ENCODE measurements at places on chromosomes 2 and 18.
A peak's percentile ranks its signal among the peaks of the same experiment; 100 is the strongest.

DNA sequence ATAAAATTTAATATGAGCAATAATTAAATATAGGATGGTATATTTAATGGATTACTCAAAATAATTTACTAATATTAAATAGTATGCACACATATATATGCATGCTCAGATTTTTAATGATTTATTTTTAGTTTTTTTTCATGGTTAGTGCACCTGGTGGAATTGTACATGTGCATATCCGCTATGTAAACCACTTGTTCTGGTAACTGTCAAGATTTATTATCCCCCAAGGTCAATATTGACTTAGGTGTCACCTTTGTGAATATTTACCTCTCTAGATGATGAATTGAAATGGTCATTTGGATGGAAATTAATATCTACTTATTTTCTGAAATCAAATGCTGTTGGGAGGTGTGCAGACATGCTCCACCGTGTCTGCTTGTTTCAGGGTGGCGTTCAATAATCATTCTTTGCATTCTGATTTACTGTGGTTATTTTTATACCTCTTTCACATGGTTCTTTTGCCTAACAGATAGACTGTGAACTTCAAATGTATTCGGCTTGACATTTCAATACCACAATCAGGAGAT lies 14.7 kb downstream of the CNTNAP5 start:
- DNase-seq, result no peak

DNA sequence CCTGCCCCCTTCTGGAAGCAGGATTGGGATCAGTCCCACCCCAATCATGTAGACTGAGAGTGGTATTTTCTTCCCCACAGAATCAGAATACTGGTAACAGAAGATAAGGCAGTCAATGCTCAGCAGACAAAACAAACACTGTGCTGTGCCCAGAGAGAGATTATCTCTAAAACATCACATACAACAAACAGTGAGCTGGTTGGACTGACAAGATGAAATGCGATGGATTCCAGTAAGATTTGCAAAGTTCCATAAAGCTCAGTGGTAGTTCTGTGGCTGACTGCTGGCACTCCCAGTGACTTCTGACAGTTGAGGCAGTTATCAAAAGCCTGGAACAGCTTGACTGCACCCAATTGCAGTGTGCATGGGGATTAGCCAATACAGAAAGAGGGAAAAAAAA lies 311.5 kb upstream of the MGAT5 start:
- DNase-seq, result no peak

- DNase-seq, result no peak
Observed at GRCh38 chr2:71250935-71251334, 24.0 kb upstream of the PAIP2B start.

- no peak for DNase-seq
Observed at GRCh38 chr2:216388046-216388884, 16.0 kb upstream of the MARCHF4 start.

DNA sequence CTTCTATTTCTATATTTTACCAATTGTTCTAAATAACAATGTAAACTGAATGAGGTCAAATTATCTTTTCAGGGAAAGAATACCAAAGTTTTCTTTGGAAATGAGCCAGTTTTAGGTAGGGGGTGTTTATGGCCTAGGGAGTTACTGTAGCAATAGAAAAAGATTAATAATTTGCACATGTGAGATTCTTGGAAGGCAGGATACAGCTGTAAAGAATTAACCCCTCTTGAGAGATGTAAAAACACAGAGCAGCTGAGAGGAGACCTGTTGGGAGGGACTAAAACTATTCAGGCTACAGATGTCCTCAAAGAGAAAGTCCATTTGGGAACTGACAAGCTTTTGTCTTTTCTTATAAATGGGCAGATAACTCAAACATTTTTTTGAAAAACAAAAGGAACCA lies 182.2 kb downstream of the FIGN start:
- DNase-seq, result peak; percentile 26

- no peak for DNase-seq
Observed at GRCh38 chr2:53964987-53965687, 5.7 kb downstream of the PSME4 start.

DNA sequence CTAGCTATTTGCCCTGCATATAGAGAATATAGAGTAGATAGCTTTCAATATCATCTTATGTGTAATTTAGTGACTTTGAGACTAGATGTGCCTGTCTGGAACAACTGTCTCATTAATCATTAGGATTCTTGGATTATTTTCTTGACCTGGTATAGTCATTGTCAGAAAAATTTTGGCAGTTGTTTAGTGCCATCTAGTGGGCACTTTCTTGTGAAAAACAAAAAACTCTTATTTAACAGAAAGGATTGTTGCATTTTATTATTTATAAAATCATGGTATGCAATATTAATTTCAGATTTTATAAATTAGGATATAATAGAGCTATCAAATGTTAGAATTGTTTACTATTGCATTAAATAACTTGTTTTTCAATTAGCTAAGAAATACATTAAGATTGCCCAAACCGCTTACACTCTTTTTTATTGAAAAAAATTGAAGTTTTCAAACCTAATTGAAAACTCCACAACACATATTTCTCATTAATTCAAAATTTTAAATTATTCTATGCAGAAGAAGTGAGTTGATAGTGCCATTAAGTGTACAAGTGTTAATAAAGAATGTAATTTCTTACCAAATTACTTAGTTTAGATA lies 80.3 kb downstream of the DYNAP start:
- DNase-seq, result peak; percentile 35

DNA sequence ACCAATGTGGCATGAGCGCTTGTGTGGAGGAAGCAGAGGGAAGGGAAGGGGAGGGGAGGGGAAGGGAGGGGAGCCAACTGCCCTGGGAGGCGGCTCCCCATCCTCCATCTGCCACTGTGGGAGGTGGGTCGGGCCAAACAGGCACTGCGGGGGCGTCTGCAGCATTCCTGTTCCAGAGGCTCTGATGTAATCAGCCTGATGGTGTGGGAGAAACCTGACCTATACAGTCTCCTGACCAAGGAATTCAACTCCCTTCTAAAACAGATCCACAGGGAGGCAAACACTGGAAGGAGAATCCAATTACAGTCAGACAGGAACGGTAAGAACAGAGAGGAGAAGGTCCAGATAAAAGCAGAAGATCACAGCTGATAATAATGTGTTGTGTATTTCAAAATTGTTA lies 88.8 kb downstream of the CD8B2 start:
- no peak for DNase-seq

DNA sequence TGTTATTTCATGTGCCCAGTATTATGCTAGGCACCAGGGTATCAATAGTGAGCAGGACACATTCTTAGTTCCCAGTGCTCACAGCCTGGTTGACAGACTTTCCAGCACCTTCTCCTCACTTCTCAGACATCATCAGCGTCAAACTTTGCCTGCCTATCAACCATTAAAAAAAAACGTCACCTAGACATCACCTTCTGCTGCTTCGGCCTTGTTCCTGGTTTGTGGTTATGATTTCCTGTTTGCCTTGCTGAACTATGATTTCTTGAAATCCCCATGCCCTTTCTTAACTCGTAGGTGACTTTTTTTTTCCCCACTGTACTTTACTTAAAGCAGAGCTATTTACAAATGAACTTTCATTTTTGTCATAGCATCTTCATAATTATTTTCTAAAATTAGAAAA lies 60.4 kb upstream of the NABP1 start:
- no peak for DNase-seq
